Posterior cingulate gyrus (tissue), 11 donors: ENCODE measurements at places on chromosomes 5 and 9.
A peak's percentile ranks its signal among the peaks of the same experiment; 100 is the strongest.

GRCh38 chr9:127541865-127542264 is 70.2 kb upstream of the STXBP1 start:
- no peak for DNase-seq

- DNase-seq, result no peak
These were observed 729.3 kb downstream of the CDH18 start for GRCh38 chr5:19258686-19259085.

- DNase-seq, result no peak
These were observed 261.8 kb downstream of the NR3C1 start for GRCh38 chr5:143141652-143142051.

DNA sequence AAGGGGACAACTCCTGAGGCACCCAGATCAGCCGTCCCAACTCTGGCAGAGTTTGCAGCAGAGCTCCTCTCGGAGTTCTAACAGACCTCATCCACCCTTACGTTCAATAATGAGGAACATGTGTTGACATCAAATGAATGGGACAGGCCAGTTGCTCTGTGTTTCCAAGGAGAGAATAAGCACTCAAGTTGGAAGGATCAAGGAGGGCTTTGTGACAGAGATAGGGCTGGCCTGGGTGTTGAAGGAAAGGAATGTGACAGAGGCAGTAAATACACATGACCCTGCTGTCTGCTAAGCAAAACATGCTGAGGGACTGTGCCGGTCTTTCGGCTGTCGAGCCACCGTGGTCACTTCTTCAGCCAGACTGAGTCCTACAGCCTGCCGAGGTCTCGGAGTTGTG is 48.2 kb downstream of the GPR107 start:
- DNase-seq, result no peak

GRCh38 chr5:65326922-65327321 is 154.8 kb downstream of the ADAMTS6 start:
- no peak for DNase-seq

GRCh38 chr9:130352081-130352480 is 86.5 kb downstream of the HMCN2 start:
- no peak for DNase-seq

DNA sequence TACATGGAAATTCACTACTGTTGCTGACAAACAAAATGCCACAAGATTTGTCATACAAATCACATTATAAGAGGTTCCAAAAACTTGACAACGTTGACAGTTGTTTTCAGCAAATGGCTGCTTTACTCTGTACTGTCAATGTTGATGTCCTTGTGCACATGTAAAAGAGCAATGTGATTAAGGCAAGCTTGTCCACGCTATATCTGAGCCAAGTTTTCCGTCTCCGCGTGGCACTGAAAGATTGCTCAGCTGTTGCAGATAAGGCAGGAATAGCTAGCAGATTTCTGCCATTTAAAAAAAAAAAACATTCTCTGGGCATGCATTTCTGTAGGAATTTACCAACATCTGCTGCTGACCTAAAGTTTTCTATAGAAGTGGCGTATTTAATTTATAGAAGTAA is 46.4 kb upstream of the MEF2C start:
- DNase-seq, result no peak

DNA sequence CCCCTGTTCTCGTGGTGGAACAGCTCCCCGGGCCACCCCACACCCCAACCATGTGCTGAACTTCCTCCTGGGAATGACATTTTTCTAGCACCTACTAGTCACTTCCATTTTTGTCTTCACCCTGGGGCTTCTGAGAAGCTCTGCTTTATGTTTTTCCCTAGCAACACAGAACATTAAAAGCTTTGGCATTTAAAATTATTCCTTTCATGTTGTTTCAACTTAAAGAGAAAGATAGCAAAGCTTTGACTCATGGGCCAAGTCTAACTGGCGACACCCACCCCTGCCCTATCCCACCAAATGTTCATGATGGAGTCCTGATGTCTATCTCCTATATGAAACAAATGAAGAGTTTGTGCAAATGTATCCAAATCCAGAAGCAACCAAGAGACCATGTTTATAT is 22.4 kb downstream of the BOD1 start:
- DNase-seq, result no peak

- DNase-seq, result no peak
These were observed 110.1 kb upstream of the MOCS2 start for GRCh38 chr5:53219610-53220009.

GRCh38 chr5:176425138-176425537 is 8.8 kb upstream of the CLTB start:
- no peak for DNase-seq

GRCh38 chr9:129011761-129012181 is 16.4 kb downstream of the SH3GLB2 start:
- DNase-seq, result no peak

- DNase-seq, result no peak
These were observed 52.0 kb upstream of the SNCAIP start for GRCh38 chr5:122259995-122260394.

GRCh38 chr5:22889720-22890119 is 36.6 kb upstream of the CDH12 start:
- DNase-seq, result no peak

- DNase-seq, result no peak
These were observed 1000.0 kb downstream of the PTPRD start for GRCh38 chr9:9612755-9613154.

DNA sequence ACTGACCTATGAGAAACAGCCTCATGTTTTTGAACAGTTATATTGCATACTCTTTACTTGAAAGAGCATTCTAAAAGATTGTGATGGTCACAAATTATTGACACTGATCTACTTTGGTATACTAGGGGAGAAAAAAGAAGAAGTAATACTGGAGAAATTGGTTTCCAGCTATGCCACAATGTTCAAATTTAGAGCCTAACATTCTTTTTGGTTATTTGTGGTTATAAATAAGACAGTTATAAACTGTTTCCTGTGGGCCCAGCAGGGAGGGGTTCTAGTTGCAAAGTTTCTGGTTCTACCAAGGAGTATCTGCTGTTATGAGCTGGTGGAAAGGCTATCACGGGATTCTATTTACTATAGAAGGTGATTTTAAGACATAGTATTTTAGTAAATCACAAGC is 4.8 kb downstream of the CWC27 start:
- no peak for DNase-seq

DNA sequence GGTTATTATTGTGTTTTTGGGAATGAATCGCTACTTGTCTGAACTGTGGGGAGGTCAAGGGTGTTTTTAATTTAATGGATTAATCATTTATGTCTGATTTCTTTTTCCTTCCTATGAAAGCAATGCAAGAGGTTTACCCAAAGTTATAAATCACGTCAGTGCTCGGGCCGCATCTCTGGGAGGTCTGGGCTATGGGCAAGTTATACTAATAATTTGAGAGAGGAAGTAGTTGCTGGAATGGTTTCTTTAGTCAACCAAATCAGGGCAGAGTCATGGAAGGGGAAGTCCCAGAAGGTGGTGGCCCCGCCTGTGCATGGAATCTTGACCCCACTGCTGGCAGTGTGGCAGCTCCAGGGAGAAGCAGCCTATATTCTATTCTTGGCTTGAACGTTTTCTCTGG is 180.2 kb downstream of the HSPA4 start:
- DNase-seq, result no peak

DNA sequence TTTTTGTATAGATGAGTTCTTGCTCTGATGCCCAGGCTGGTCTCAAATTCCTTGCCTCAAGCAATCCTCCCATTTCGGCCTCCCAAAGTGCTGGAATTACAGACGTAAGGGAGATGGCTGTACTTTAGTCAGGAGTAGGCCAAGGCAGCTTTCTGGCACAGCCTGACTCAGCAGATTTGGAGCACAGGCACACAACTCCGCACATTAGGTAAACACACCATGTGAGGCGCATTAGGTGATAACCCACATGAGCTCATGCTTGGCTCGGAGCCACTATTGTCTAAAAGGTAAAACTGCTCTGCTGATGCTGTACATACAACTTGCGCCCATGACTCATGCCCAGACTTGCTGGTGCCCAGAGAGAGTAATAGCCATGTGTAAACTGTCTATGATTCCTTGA is 1157.9 kb downstream of the TAF11L14 start:
- no peak for DNase-seq

DNA sequence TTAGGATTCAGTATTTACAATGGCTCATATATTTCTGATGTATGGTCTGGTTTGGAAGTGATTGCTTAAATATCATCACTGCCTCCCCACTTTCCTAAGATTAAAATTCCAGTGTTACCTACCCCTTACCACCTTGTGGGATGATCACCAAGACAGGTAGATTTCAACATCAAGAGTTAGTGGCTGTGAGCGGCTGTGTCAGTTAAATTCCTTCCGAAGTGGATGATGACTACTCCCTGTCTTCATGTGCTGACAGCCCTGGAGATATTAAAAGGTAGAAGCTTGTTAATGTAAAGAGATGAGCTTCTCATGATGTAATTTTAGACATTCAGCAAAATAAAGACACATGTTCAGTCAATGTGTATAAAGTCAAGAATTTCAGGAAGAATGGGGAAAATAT is 4.2 kb downstream of the ITGA2 start:
- DNase-seq, result no peak

DNA sequence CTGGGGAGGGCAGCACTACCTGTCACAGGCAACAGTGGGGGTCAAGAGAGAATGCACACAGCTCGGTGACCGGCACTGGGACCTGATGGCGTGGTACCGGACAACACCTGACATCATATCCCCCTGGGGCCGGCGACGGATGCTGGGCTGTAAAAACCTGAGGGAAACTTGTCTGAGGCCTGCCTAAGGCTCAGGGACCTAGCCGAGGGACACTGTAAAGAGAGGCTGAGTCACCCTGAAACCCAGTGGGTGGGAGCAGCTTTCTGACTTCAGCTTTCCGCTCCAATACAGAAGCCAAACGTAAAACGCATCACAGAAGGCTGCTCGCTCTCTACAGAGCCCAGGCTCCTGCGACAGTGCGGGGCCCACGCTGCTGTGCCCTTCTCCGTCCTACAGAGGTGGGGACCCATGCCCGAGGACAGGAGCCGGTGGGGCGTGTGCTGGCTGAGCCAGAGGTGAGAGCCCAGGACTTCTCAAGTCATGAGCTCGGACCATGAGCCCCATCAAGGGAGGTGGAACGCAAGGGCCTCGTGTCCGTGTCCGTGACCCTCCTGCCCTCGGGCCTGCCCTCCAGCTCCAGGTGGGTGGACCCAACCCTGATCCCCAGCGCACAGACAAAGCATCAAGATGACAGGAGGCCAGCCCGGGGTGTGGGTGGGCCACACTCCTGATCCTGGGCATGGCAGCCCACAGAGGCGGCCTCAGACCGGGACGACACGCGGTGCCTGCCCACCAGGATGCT is 5.3 kb downstream of the RALGDS start:
- peak; percentile 70 for DNase-seq

- no peak for DNase-seq
These were observed 54.4 kb downstream of the ANKH start for GRCh38 chr5:14816999-14817761.

- DNase-seq, result no peak
These were observed 17.9 kb downstream of the FRMD3 start for GRCh38 chr9:83520292-83520691.

- DNase-seq, result no peak
These were observed 382.6 kb downstream of the RASEF start for GRCh38 chr9:82680179-82680935.

DNA sequence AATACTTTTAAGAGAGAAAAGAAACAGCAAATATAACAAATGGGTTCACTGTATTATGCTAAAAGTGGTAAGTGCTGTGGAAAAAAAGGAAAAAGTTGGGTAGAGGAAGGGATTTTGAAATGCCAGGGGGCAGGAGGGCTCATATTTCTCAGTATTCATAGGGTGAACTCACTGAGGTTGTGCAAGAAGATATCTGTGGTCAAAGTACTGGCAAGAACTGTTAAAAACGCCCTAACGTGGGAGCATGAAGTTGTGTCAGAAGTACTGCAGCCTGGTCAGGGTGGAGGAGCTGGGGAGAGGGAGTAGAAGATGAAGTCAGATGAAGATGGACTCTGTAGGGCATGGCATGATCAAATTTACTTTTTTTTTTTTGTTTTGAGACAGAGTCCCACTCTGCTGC is 31.2 kb upstream of the SLC28A3 start:
- DNase-seq, result no peak

- no peak for DNase-seq
These were observed 795 bp downstream of the DAB2IP start for GRCh38 chr9:121652021-121652837.

- DNase-seq, result no peak
These were observed 280.7 kb upstream of the ZNF608 start for GRCh38 chr5:125026867-125027731.

DNA sequence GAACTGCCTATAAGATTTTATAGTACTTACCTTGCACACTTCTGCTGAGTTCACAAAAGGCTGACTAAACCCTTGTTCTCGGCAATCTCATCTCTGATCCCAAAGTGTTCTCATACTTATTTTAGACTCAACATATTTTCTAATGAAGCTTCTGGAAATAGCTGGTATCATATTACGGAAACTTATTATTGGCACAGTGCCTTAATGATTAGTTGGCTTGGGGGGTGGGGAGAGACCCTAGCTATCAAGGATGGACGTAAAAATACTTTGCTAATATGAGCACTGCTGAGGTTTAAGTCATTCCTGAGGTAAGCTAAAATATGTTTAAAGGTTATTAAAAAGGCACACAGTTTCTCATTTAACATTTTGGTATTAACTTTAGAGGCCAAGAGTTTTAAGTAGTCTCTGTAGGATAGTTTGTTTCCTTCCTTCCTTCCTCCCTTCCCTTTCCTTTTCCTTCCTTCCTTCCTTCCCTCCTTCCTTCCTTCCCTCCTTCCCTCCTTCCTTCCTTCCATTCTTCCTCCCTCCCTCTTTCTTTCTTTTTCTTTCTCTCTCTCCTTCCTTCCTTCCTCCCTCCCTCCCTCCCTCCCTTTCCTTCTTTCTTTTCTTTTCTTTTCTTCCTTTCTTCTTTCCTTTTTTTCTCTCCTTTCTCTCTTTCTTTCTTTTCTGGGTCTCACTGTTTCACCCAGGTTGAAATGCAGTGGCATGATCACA is 31.5 kb downstream of the ZSWIM6 start:
- DNase-seq, result no peak

DNA sequence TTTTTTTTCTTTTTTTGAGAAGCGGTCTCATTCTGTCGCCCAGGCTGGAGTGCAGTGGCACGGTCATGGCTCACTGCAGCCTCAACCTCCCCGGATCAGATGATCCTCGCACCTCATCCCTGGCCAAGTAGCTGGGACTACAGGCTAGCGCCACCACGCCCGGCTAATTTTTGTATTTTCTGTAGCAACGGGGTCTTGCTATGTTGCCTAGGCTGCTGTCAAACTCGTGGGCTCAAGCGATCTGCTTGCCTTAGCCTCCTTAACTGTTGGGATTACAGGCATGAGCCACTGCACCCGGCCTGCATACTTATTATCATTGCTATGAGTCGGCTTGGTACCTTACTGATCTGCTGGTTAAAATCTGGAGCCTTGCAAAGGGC is 790 bp upstream of the IARS1 start:
- no peak for DNase-seq

DNA sequence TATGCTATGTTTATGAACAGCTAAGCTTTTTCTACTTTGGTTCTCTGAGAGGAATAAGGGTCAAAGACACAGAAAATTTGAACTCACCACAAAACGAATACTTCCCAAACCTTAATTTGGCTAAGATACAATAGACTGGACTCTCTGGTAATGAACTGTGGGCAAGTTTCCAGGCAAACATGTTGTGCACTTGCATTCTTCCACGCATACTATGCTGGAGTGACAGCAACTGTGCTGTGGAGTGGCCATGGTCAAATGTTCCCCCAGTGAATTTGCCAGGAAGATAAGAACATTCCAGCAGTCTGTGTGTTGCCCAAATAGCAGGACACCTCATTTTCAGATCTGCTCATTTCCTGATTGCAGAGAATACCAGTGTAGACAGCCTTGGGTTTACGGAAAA is 275.3 kb upstream of the IL12B start:
- no peak for DNase-seq
